ENCODE measurements at places on chromosomes 3 and 15.

DNA sequence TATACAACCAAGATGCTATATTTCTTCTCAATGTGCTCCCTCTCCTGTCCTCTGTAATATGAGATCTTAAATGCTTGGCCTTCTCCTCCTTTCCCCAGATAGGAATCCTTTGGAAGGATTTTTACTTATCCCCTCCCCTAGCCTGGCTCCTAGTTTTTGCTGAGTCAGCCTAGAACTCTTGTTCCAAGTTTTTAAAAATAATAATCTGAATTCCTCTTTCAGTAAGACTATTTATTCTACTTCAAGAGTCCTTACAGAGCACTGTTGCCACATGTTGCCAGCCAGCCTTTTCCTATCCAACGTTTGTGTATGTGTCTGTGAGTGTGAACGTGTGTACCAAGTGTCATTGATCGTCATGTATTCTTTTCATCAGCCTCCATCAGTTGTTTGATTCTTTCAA is 11.0 kb upstream of the KCNMB2 start:
- DNase-seq: no peak

DNA sequence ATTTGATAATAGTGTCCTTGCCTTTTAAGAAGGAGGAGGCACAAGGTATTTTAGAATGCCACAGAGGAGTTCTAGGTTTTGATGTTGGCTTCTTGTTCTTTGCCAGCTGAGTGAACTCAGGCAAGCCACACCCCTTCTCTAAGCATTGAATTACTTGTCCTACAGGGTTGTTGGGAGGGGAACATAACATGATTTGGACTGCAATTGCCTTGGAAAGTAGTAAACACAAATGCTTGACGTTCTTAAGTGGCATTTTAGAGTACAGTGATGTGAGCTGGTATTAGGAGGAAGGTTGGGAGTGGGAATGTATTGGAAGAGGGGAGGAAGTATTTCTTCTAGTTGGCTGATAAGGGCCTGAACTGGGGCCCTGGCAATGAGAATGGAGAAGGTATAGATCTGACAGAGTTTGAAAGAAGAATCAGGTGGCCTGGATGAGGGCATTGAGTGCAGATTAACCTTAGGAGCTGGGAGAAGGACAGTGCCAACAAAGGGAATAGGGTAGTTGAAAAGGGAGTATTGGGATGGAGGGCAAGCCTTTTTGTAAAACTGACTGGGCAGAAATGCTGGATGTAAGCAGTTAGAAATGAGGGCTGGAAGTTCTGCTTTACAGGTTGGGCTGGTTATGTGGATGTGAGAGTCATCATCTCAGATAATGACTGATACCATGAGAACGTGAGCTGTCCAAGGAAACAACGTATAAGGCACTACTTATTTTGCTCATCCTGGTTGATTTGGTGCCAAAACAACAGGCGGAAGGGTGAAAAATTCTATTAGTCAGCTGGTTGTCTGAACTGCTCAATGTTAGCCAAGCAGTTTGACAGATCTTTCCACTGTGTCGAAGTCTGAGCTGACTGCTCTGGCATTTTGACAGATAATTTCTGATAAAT is 16.7 kb downstream of the KAT2B start:
- DNase-seq: no peak

GRCh38 chr3:99712291-99712954 is 74.0 kb downstream of the COL8A1 start:
- DNase-seq: no peak

DNA sequence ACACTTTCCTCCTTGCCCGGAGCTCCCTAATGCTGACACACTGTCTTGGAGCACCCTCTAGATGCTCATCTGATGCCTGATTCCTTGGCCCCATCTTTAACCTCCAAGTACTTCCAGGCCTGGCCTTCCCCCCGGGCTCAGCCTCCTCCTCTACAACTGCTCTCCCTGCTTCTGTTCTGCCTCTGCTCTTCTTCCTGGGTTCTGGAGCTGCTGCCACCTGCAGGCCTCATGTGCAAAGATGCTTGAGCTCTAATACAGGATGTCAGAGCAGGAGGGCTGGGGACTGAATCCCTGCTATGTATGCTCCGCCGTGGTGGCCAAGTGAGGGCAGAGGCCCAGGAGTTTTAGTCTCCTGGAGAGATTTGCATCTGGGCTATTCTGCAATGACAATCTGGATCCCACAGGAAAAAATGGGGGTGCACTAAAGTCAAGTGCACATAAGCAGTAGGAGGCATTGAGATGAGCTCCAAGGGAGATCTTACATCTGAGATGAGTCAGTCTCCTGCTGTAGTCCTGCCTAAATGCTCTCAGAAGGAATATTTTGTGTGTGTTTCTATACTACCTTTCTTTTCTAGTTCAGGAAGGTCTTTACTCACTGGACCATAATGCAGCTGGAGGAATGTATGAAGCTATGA is 296.3 kb downstream of the UACA start:
- no peak for DNase-seq

DNA sequence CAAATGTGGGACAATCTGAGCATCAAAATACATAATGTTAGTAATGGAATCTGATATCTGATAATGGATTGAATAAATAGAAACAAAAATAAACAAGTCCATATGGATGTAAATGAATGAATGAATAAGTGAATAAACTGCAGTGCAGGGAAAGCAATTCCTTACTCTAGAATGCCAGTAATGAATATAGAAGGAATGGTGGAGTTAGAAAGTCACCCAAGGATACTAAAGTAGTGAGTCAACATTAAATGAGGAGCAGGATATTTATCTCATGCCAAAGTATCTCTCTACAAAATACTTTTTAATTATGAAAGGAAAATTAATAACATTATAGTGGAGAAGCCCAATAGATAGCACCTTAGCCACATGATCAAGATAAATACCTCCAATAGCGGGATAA is 300.3 kb downstream of the FEZF2 start:
- DNase-seq: no peak

DNA sequence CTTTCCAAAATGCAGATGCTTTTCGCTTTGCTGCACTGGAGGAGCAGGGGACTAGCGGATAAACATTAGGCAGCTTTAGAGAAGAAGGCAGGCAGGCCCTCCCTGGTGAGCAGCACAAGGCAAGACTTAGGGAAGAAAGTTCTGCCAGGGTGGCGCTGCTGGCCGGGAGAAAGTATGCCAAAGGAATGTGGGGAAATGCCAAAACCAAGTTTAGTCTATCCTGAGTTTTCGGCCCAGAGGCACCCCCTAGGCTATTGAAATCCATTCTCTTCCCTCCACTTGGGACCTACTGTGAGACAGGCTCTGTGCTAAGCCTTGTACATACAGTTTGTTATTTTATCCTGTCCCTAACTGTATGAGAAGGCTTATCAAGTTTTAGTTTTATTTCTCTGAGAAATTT is 9.2 kb downstream of the SHC4 start:
- DNase-seq: no peak

DNA sequence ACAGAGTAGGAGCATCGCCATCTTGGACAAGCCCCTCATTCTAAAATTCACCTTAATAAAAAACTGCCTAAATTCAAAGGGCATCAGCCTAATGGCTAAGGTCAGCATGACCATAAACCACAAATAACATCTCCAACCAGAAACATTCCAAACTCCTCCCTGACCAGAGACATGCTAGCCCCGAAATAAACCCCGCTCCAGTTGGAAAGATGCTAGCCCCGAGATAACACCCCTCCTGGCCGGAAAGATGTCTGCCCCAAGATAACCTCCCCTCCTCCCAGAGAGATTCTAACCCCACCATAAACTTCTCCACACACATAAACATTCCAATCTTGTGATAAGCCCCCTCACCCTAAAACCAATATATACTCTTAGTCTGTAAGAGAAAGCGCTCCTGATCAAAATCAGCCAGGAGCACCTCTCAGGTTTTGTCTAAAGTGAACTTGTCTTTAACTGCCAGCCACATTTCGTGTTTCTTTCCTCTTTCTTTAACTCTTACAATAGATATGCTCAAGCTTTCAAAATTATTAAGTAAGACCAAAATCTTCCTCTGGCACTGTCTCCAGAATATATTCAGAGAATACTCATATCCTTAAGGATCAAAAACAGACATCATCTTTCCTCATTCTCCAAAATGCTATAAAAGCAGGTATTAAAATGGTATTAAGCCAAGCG is 104.1 kb downstream of the GSK3B start:
- no peak for DNase-seq

DNA sequence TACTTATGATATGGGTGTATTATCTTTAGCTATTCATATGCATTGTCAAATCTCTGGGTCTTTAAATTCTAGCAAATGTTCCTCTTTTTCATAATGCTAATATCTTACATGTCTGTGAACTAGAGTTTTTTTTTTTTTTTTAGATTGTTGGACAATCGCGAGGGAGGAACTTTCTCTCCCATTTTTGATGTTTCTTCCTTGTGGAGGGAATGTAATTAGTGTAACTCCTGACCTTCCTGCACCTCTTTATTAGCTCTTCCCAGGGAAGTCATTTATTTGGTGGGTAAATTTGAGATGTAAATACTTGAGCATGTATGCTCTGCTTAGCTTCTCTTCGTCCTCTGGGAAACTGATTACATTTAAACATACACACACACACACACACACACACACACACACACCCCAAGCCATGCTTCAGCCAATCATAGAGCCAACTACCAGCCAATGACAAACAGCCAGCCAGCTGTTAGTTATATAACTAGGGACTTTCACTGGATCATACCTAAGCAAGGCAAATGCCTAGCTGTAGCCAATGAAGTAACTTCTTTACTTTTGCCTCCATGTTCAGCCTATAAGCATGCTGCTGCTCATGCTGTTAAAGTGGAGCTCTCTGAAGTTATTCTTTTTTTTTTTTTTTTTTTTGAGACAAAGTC is 8.3 kb upstream of the USP8 start:
- no peak for DNase-seq

GRCh38 chr3:114294940-114295480 is 1.2 kb downstream of the TIGIT start:
- no peak for DNase-seq

- no peak for DNase-seq
Observed at GRCh38 chr3:189404797-189405484, 226.2 kb upstream of the TP63 start.

DNA sequence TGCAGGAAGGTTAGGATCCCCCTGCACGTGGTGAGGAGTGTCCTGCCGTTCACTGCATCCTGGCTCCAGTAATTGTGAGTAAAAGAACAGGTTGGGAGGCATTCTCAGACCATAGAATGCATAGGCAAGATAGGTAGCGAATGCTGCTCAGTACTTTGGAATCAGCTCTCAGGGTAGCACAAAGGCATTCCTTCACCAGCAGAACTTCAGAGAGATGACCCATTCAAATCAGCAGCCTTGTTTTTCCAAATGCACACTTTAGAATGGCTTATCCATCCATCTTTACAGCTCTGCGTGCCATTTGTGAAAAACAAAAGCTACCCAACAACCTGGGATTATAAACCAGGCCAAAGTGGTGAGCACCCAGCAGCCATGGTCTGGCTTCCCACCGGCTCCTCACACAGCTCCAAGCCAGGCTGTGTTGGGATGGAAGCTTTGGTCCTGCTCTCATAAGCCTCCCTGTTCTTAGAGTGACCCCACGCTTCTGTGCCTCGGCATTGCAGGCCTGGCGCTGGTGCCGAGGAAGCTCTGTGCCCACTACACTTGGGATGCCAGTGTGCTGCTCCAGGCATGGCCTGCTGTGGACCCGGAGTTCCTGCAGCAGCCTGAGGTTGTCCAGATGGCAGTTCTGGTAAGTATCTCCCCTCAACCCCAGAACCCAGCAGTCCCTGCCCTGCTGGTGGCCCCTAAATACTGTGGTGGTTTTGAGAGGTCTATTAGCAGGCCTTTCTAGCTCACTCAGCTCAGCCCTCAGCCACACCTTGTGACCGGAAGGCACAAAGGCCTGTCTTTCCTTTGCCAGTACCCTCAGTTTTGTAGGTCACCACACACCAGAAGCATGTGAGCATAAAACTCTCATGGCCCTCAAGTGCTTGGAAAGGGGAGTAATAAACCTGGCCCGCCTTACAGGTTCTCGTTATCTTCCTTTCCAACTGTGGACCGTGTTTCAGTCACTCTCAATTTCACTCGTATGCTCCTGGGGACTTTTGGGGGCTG is 52.9 kb upstream of the LIMD1 start:
- no peak for DNase-seq

- no peak for DNase-seq
Observed at GRCh38 chr15:61243983-61244593, 15.0 kb upstream of the RORA start.

- no peak for DNase-seq
Observed at GRCh38 chr3:22862111-22862510, 341.0 kb upstream of the UBE2E2 start.

DNA sequence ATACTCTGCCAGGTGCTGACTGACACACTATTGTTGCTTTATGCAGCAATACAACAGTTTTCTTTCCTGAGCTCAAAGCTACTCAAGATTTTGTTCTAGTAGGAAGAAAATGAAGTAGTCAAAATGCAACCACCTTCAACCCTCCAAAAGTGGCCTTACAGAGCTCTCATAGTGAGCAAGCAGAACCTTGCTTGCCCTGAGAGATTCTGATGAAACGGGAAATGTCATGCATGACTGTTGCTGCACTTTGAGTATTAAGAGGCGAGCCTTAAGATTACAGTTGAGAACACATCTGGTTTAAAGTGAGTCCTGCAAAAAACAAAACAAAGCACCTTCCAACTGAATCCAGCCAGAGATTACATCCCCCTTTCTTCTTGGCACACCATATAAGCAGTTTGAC is 29.7 kb downstream of the MINDY4B start:
- no peak for DNase-seq

DNA sequence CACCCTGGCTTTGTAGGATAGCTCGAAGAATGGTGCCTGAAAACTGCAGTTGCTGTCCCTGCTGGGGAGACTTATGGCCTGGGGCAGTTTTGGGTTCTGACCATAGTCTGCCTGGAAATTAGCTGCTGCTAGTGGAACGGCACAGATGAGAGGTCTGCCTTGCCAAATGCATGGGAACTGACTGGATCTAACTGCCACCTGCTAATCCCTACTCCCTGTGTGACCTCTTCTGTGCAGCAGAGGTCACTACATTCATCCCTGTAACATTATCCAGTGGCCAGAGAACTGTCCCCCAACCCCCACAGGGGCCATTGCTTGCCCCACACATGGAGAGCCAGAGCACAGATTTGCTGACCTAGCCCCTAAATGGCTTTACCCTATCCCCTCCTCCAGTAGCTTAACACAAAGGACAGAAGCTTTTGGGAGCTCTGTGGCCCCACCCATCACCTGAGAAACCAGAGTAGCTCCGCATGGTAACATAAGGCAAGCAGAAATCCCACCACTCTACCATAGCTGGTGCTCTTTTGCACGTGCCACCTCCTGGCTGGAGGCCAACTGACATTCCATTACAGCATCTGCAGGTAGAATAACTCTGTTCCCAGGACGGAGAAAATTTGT is 840.0 kb downstream of the EPHA3 start:
- no peak for DNase-seq

DNA sequence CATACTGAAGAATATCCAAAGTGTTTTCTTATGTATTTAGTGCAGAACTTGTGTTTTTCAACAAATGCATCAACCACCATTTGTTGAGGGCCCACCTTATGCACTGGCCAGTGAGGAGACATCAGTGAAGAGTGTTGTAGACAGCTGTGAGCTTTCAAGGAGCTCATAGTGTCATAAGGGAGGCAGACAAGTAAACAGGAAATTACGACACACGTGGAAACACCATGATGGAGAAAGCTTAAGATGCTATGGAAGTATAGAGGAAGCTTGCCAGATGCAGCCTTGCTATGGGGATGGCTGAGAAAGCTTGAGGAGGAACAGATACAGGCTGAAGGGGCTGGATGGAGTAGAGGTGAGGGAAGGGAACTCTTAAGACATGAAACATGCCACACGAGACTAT is 50.8 kb upstream of the PSMD6 start:
- no peak for DNase-seq

GRCh38 chr15:24067733-24068501 is 380.8 kb upstream of the NDN start:
- no peak for DNase-seq

Data from activated CD8-positive, alpha-beta memory T cell treated with anti-CD3 and anti-CD28 coated beads for 24 hours (primary cell).